ENCODE measurements at places on chromosomes 11 and 22.
A peak's percentile ranks its signal among the peaks of the same experiment; 100 is the strongest.

GRCh38 chr22:24994070-24994763 is 41.7 kb downstream of the KIAA1671 start:
- no peak for DNase-seq

GRCh38 chr22:29855611-29856181 is 17.6 kb upstream of the ASCC2 start:
- DNase-seq, result peak; percentile 56

GRCh38 chr11:25456211-25456610 is 875.7 kb upstream of the ANO3 start:
- no peak for DNase-seq

GRCh38 chr11:123145220-123145619 is 49.8 kb downstream of the CLMP start:
- no peak for DNase-seq
